ENCODE measurements at places on chromosomes 3 and 15.

- DNase-seq: no peak
Observed at GRCh38 chr3:115186351-115187148, 39.5 kb upstream of the ZBTB20 start.

- no peak for DNase-seq
Observed at GRCh38 chr3:144324076-144324475, 352.5 kb downstream of the DIPK2A start.

- DNase-seq: no peak
Observed at GRCh38 chr3:77467702-77468625, 428.1 kb downstream of the ROBO2 start.

DNA sequence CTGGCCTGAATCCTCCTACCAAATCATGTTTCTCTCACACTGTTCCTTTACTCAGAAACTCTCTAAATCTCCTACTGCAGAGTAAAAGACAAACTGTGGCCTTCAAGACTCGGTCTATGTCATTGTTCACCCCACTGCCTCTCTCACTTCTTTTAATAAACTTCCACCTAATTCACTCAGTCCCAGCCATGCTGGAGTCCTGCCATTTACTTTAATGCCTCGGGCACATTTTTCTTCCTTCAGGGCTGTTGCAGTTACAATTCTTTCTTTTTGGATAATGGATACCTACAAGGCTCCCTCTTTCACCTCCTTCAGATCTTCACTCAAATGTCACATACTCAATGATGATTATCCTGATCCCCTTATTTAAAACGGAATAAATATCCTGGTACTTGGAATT lies 955.6 kb downstream of the ROBO1 start:
- no peak for DNase-seq

GRCh38 chr3:111143-112069 lies 85.2 kb upstream of the CHL1 start:
- peak; percentile 81 for DNase-seq

DNA sequence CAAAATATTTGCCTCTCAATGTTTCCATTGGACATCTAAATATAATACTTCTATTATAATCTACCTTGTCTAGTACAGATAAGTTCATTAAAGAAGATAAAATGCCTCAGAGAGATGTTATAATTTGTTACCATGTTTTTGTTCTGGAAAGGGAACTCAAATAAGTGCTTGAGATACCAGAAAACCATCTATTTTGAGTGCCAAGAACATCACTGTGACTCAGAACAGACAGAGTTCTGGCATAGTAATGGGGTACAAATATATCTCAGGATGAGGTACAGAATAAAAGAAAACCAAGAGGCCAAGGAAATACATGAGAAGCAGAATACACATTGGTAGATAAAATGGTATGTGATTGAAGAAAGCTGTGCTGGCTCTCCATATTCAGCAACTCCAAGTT lies 58.9 kb downstream of the IMPG2 start:
- no peak for DNase-seq

DNA sequence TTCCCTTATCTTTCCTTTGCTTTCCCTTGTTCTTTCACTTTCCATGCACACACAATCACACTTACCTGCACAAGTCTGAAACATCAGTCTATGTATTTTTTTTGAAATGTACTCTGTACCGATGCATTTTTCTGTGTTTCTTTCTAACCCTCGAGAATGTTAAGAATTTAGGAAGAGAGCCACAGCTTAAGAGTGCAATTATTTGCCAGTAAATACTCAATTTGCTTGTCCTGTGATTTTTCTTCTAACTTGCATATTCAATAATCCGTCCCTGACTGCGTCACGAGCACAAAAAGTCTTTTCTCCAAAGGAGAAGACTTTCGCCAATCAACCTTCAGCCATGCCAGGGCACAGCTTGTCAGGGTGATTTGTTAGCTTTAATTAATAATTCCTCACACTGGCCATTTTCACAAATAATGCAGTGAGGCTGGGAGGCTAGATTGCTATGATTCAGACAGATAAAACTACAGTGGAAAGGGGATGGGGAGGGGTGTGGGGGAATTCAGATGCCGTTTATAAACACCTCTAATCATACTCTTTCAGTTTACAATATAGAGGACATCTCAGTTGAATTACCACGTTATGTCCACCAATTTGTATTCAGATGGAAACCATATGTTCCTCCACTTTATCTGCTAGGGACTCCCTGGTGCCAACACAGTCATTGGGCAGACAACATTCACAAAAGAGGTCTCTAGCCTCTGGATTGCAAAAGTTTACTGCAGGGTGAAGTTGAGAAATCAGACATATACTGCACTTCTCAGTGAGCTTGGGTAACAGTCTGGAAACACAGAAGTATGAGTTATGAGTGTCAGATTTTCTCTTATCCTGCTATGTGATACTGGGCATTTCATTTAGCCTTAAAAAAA lies 388.0 kb downstream of the ZBTB20 start:
- no peak for DNase-seq

GRCh38 chr15:88904624-88905327 lies 8.4 kb downstream of the MFGE8 start:
- DNase-seq: peak; percentile 46

All from NCI-H1048 (cell line).